ENCODE measurements at places on chromosomes 12 and 14.

DNA sequence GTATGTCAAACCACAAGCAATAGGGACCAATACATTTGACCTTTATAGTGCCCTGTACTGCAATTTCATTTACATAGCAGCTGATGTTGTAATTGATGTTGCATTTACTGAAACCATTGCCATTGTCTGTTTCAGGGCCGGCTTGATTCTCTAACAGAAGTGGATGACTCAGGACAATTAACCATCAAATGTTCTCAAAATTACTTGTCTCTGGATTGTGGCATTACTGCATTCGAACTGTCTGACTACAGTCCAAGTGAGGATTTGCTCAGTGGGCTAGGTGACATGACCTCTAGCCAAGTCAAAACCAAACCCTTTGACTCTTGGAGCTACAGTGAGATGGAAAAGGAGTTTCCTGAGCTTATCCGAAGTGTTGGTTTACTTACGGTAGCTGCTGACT lies 216.0 kb downstream of the AKAP6 start:
- DNase-seq, result no peak

- DNase-seq, result no peak
Observed at GRCh38 chr12:86256163-86256562, at the start of gene MGAT4C. MGAT4C (minus strand) TSS chr12:86256391.

GRCh38 chr14:53999061-53999488 lies 42.5 kb upstream of the BMP4 start:
- DNase-seq, result no peak

DNA sequence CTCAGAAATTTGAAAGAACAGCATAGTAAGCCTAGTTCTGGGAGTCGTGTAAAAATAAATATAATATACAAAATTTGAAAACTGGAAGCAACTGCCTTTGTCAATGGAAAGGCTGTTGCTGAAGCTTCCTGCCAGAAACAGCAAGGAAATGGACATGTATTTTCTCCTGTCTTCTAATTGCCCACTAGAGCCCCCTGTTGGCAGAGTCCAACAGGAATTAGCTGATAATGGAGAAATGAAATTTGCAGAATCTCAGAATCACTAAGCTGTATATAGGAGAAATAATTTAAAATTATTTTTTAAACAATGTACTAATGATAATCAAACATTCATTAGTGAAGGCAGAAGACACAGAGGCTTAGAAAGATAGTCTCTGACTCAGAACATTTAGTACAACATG lies 414.8 kb downstream of the SLC6A15 start:
- no peak for DNase-seq

- DNase-seq, result no peak
Observed at GRCh38 chr12:15777355-15778012, 11.7 kb downstream of the EPS8 start.

GRCh38 chr14:76603713-76604112 lies 157.6 kb upstream of the VASH1 start:
- no peak for DNase-seq

GRCh38 chr12:120710031-120710804 lies at the start of gene UNC119B:
UNC119B (plus strand) TSS chr12:120710458; CDS start chr12:120710475, 17 bp downstream.
- peak; percentile 16 for DNase-seq

DNA sequence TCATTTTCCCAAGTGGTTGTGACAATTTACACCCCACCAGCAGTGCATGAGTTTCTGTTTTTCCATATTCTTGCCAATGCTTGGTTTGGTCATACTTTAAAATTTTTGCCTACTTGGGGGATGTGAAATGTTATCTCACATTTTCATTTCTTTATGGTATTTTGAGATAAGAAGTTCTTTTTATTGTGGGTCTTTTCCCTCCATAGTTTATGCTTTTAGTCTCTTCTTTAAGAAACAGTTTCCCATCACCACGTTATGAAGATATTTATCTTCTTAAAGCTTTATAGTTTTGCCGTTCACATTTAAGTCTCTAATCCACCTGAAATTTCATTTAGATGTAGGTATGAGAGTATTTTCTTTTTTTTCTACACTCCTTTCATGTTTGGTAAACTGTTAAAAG lies 95.7 kb downstream of the PPM1A start:
- DNase-seq, result no peak

GRCh38 chr12:125287155-125287847 lies 222.1 kb downstream of the AACS start:
- no peak for DNase-seq

GRCh38 chr14:41498959-41499358 lies 107.7 kb upstream of the LRFN5 start:
- no peak for DNase-seq

- no peak for DNase-seq
Observed at GRCh38 chr12:30755395-30755762, 628 bp upstream of the CAPRIN2 start.

- DNase-seq, result no peak
Observed at GRCh38 chr12:101552277-101552676, 42.5 kb upstream of the MYBPC1 start.

DNA sequence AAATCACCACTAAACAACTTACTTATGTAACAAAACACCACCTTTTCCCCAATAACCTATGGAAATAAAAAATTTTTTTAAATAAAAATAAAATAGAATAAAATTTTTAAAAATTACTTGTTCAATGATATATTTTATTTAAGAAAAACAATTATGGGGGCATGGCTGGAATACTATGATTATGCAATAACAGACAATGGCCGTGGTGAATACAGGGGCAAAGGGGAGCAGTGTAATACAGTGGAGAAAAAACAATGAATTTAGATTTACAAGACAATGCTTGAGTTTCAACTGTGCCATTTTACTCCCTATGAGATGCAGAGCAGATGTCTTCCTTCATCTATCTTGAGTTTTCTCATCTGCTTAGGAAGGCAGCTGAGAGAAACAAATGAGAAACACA lies 72.9 kb downstream of the BLTP3B start:
- DNase-seq, result no peak

DNA sequence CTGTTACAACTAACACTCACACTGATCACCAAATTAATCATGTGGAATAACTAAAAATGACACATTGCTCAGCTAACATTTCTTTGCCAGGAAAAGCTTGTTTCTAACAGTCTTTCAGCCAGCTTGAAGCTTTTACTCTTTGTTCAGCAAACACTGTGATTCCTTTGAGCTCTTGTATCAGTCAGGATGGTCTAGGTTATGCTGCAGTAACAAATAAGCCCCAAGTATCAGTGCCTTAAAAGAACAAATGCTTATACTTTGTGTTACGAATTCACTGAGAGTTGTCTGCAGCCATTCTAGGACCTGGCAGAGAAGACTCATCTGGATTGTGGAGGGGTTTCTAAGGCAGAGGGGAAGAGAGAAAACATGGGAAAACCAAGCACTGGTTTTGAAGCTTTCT lies 47.6 kb upstream of the PIWIL1 start:
- no peak for DNase-seq

- no peak for DNase-seq
Observed at GRCh38 chr12:120343692-120344091, 16.1 kb upstream of the PLA2G1B start.

DNA sequence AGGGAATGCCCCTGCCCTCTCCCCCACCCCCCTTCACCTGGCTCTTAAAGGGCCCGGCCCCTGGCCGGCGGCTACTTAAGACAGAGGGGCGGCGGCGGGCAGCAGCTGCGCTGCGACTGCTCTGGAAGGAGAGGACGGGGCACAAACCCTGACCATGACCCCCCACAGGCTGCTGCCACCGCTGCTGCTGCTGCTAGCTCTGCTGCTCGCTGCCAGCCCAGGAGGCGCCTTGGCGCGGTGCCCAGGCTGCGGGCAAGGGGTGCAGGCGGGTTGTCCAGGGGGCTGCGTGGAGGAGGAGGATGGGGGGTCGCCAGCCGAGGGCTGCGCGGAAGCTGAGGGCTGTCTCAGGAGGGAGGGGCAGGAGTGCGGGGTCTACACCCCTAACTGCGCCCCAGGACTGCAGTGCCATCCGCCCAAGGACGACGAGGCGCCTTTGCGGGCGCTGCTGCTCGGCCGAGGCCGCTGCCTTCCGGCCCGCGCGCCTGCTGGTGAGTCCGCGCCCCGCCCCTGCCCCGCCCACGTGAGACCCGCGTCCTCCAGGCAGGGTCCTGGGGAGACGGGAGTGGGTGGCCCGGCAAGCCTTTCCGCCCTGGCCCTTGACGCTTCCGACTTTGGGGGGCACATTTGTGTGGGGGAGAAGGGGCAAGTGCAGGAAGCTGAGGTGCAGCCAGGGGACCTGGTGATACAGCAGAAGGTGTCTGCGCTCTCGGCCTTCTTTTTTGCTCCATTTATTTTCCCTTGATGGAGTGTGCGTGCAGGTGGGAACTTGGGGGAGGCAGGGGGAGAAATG lies at the start of gene IGFBP6:
Gene IGFBP6, plus strand, starts transcription at position 104 of the 790 bp plus-strand sequence. Its CDS starts 51 bp downstream, at position 155.
- peak; percentile 4 for DNase-seq

DNA sequence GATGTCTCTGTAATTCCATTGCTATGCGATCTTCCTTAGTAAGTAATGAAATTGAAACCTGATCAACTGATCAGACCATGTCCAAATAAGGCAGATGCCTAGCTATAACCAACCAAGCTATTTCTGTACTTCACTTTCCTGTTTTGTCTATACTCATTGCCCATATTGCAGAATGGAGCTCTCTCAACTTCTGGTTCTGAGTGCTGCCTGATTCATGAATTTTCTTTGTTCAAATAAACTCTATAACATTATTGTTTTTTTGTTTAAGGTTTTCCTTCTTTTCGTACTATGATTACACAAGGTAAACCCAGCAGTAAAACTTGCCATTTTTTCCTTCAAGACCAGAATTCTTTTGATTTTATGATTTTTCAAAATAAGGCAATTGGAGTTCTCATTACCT lies 16.3 kb downstream of the COX16 start:
- DNase-seq, result no peak

DNA sequence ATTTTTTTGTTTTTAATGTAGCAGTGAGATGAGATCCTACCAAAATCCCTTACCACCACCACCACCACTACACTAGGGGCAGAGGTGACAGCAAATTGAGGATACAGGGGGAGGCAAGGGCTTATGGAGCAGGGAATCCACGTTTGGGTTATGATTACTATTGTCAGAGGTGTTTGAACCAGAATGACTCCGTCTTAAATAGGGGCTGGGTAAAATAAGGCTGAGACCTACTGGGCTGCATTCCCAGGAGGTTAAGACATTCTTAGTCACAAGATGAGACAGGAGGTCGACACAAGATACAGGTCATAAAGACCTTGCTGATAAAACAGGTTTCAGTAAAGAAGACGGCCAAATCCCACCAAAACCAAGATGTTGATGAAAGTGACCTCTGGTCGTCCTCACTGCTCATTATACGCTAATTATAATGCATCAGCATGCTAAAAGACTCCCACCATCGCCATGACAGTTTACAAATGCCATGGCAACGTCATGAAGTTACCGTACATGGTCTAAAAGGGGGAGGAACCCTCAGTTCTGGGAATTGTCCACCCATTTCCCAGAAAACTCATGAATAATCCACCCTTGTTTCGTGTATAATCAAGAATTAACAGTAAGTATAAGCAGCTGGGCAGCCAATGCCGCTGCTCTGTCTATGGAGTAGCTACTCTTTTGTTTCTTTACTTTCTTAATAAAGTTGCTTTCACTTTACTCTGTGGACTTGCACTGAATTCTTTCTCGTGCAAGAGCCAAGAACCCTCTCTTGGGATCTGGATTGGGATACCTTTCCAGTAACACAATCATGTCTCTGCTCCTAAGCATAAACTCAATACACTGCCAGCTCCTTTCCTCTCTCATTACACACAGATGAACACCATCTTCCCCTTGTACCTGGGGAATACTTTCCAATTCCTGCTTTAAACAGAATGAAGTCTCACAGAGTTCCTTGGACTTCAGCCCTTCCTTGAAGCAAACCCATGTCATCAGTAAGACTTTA lies 16.7 kb upstream of the CRY1 start:
- DNase-seq, result no peak

DNA sequence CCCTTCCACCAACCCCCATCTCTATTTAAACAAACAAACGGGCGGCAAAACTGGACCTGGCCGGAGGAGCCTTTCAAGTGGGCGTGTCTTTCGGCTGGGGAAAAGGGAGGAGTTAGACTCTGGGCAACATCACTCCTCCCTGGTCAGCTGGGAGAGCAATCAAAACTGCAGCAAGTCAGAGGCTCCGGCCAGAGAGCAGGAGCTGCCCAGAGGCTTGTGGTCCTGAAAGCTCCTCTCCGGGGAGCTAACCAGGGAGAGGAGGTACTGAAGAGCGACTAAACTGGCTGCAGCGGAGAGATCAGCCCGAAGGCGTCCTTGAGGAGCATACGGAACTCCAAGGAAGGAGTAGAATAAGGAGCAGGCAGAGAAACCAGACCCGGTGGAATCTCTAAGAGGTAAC lies at the start of gene NEUROD4:
Gene NEUROD4, plus strand, starts transcription at position 191 of the 400 bp plus-strand sequence. CDS start 6,466 bp downstream, outside the sequence.
- no peak for DNase-seq

- no peak for DNase-seq
Observed at GRCh38 chr14:71497645-71498086, 434.6 kb upstream of the RGS6 start.

DNA sequence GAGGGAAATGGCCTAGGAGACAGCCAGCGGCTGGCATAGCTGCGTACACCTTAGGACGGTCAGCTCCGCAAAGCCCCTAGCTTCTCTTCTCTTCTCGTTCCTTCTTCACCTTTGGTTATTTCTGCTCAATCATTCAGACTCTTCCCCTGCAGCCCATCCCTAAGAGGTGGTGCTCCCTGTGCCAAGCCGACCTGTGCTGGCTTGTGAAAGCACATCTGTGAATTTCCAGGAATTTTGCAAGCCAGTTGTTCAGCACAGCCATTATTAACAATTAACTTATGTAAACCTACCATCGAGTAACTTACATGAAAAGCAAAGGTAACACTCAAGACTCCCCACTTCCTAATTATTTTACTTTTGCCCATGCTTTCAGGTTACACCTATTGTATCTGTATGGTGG lies 20.9 kb upstream of the GPR68 start:
- no peak for DNase-seq

DNA sequence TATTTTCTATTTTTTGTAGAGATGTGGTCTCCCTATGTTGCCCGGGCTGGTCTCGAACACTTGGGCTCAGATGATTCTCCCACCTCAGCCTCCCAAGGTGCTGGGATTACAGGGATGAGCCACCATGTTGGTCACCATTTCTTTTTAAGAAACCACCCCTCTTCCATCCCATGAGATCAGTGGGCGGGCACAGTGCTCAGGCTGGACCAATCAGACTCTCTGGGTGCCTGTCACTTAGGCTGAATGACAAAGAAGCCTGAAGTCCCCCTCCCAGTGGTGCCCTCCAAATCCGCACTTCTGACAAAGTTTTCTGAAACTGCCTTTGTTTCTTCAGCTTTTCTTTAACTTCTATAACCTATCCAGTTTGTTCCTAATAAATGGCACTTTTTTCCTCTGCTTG lies 48.2 kb downstream of the CALM1 start:
- no peak for DNase-seq
